ENCODE measurements at places on chromosomes 16 and 17.
A peak's percentile ranks its signal among the peaks of the same experiment; 100 is the strongest.

GRCh38 chr17:47966079-47966519, 4.8 kb upstream of the CDK5RAP3 start:
- DNase-seq, result no peak

GRCh38 chr16:19294156-19294649, 8.7 kb downstream of the CLEC19A start:
- peak; percentile 97 for DNase-seq

GRCh38 chr17:20260268-20260667, 207.1 kb downstream of the LGALS9B start:
- DNase-seq, result no peak

GRCh38 chr16:27199235-27199586, 4.1 kb upstream of the KDM8 start:
- no peak for DNase-seq

DNA sequence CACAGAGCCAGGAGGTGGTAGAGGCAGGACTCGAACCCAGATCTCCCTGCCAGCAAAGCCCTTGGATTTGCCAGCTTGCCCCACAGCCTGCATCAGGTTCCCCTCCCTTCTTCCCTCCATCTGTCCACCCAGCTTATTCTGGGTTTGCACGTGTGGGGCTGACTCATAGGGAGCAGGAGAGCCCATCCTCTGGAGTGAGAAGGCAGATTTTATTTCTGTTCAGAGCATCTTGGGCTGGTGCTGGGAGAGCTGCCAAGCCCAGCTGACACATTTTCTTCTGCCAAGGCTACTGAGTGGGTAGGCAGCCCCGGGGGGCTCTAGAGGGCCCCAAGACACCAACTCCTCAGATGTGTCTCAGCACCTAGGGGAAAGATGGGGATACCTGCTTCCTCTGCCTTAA, 106.3 kb upstream of the CRHR1 start:
- no peak for DNase-seq

GRCh38 chr17:20121359-20122253, 112.4 kb downstream of the SPECC1 start:
- DNase-seq, result peak; percentile 76

GRCh38 chr17:50141745-50142110, 8.7 kb downstream of the PPP1R9B start:
- no peak for DNase-seq

GRCh38 chr17:28018439-28019070, 23.9 kb upstream of the NLK start:
- DNase-seq, result no peak

- peak; percentile 76 for DNase-seq
These were observed 12.4 kb downstream of the IRF8 start for GRCh38 chr16:85911251-85911930.

GRCh38 chr16:11370084-11370931, 25.0 kb downstream of the RMI2 start:
- DNase-seq, result peak; percentile 97

- DNase-seq, result no peak
These were observed 7.8 kb downstream of the PLXDC1 start for GRCh38 chr17:39143552-39144093.

DNA sequence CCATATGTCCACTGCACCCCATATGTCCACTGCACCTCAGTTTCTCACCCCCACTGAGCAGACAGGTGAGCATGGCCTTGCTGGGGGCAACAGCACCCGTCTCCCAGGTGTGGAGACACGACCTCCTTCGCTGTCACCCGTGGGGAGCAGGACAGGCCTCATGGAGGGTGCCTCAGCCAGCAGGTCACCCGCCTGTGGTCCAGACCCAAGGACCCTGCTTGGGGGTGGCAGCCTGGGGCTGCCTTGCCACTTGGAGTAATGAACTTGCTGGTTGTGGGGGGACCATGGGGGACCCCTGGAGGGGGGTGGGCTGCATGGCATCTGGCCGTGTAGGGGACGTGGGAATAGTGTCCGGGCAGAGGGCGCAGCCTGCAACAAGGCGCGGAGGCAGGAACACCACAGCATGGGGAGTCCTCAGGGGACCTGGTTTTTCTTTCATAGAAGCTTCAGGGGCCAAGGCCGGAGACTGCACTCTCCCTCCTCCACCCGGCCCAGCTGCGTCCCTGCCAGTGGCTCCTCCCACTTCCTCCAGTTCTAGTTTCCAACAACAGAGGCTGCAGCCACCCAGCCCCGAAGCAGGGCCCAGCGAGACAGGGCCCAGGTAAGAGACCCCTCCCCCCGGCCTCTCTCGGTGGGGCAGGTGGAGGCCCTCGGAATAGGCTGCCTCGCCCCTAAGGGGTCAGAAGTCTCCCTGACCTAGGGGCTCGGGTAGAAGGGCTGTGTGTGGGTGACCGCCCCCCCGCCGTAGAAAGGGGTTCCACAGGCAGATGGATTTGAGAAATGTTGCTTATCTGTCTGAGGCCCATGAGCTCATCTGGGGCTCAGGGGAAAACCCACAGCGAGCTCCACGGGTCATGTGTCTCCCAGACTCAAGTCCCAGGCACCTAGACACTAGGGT, at the start of gene NHLRC4:
Gene NHLRC4 (plus strand): TSS at position 531 of the 898 bp plus-strand sequence. CDS start 1,043 bp downstream, outside the sequence.
- peak; percentile 68 for DNase-seq

DNA sequence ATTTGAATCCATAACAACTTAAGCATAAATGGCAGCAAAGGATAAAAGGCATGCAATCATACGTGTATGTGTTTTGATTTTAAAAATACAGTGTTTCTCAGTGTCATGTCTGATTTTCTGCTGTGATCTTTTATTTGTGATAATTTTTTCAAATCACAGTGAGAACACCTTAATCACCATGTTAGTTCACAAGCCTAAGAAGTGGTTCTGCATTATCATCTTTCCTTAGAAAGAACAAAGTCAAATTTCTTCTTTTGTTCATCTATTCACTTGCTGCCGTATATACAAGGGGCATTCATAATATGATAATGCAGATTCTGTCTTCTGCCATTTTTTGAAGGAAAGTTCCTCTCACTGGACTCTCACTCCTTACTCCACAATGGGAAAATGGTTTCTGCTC, 33.3 kb upstream of the ABCA9 start:
- DNase-seq, result no peak

DNA sequence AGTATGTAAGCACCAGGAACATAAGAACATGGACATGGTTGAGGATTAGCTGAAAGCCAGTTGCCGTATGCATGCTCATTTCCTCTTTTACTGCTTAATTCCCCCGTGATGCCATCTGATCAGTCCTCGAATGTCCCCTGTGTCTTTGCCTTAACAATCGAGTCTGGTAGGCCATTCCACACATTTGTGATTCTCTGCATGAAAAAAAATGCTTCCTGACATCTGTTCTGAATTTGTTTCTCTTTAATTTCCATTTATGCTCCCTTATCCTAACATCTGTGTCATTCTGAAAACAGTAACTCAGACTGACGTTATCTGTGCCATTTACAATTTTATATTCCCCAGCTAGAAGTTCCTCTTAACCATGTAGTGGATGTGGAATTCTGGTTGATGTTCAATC, 158.2 kb upstream of the TOX3 start:
- no peak for DNase-seq

- no peak for DNase-seq
These were observed 18.4 kb downstream of the GLP2R start for GRCh38 chr17:9844153-9844552.

DNA sequence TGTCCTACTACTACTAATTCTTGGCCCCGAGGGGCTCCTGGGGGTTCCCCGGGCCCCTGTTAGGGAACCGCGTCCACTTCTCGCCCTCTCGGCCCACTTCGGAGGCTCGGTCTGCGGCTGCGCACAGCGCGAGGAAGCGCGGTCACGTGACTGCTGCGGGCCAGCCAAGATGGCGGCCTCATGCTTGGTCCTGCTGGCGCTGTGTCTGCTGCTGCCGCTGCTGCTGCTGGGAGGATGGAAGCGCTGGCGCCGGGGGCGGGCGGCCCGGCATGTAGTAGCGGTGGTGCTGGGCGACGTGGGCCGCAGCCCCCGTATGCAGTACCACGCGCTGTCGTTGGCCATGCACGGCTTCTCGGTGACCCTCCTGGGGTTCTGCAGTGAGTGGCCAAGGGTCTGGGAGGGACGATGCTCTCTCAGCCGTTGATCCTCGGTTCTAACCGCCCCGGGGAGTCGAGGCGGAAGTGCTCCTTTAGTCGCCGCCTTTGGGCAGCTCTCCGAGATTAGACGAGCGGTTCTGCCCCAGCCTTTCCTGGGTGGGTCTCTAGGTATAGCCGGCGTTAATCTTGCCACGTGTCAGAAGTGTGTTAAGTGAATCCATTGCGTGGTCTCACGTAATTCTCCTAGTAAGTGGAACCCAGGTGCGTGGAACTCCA, at the start of gene ALG1:
Gene ALG1 (plus strand): TSS at position 163 of the 653 bp plus-strand sequence. CDS start 7 bp downstream, at position 170.
- DNase-seq, result peak; percentile 96

DNA sequence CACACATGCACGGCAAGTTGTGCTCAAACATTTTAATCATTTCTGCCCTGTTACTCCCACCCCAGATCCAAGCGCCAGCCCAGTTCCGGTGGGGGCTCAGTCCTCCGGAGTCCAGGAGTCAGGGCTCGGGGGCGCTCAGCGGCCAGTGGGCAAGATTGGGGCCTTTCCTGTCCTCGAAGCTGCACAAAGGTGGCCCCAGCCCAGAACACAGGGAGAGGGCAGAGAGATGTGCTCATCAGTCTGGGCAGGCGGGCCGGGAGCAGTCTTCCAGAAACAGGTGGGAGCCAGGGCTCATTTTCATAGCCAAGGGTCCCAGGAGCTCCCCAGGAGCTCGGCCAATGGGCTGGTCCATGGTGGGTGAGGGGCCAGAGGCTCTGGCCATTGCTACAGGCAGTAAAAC, 4.1 kb downstream of the PRSS8 start:
- DNase-seq, result no peak

- DNase-seq, result no peak
These were observed 21.0 kb upstream of the RBFOX3 start for GRCh38 chr17:79631640-79632431.

DNA sequence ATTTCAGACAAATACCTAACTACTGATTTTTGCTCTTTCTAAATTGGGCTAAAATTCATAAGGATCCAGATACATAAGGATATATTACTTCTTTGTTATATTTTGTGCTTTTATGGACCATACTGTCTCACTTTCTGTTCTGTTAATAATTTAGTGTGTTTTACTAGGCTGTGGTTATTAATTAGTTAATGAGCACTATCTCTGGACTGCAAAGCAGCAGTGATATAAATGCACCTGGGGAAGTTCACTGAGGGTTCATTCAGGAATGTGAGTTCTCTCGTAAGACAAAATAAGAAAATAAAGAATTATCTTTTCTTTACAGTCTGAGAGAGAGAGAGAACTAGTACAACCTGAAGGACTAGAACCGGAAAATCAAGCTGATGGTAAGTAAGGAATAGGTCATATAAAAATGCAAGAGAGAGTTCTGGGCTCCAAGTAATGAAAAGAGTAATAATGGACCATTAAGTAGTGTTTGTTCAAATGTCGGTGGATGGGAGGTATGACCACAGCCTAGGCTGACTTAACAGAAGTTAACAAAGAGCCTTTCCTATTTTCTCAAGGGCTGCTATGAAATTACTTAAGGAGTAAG, 55.6 kb downstream of the IKZF3 start:
- DNase-seq, result no peak

DNA sequence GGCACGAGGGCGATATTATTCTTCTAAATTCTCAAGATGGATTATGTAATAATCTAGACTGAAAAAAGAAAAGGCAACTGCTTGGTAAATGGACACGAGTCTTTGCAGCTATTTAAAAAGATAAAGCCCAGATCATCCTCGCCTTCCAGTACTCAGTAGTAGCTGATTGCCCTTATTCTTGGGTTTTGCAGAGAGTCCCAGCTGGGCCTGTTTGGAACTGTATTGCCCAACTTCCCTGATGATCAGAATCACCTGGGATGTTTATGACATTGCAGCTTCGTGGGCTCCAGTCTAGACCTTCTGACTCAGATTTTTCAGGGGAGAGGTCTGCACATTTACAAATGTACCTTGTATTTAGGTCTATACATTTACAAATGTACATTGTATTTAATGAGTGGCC, 213.5 kb downstream of the RAB11FIP4 start:
- no peak for DNase-seq

- peak; percentile 87 for DNase-seq
These were observed 3.1 kb downstream of the RNF227 start for GRCh38 chr17:7912927-7913524.

DNA sequence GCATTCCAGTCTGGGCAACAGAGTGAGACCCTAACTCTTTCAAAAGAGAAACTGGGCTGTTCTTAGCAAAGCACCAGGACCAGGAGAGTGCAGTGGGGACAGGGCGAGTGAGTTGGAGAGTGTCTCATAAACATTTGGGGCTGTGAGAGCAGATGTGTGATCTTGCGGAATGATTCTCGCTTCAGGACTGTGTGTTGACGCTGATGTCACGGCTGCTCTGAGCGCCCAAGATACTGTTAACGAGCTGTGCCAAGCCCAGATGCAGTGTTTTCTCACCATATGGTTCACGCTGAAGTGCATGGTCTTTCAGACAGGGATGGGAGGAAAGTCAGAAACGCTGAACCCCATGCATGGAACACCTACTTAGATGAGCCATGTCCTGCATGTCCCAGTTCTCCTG, 438.2 kb downstream of the HS3ST4 start:
- no peak for DNase-seq

- DNase-seq, result no peak
These were observed 14.7 kb downstream of the KRT12 start for GRCh38 chr17:40852364-40852763.

GRCh38 chr17:39776252-39776651, 38.5 kb downstream of the GRB7 start:
- no peak for DNase-seq

- DNase-seq, result peak; percentile 74
These were observed 11.3 kb downstream of the MCRIP1 start for GRCh38 chr17:81821603-81822311.

DNA sequence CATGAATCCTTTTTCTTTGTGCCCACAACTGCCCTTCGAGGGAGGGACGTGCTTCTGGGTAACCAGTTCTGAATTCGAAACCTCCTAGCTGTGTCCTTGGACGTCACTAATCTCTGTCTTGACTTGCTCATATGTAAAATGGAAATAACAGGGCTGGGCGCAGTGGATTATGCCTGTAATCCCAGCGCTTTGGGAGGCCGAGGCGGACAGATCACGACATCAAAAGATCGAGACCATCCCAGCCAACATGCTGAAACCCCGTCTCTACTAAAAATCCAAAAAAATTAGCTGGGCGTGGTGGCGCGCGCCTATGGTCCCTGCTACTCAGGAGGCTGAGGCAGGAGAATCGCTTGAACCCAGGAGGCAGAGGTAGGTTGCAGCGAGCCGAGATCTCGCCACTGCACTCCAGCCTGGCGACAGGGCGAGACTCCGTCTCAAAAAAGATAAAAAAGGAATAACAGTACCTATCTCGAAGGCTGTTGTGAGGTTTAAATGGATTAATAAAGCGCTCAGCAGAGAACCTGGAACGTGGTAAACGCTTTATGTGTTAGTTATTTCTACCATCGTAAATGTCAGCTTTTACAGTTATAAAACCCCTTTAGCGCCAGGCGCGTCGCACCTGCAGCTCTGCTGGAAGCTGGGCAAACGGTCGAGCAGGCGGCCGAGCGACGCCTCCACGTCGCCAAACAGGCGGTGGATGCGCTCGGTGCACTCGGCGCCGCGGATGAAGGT, 641 bp downstream of the COG8 start:
- no peak for DNase-seq

DNA sequence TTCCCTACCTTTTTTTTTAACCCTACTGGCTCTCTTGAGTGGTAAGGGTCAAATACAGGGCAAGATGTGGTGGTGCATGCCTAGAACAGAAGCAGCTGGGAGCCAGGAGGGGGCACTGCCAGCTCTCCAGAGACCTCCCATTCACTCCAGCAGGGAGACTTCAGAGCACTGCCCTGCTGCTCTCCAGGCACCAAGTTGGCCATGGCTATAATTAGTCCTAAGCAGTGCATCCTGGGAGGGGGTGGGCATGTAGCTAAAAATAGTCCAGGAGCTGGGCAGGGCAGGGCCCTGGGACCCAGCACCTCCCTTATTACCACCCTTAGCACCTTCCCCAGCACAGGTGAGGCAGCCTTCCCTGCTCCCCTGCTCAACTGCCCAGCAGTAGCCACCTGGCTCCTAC, 3.5 kb downstream of the CORO6 start:
- no peak for DNase-seq
